ENCODE measurements at places on chromosomes 5 and 9.

GRCh38 chr9:93134740-93135444 lies 841 bp upstream of the NINJ1 start:
- no peak for DNase-seq

DNA sequence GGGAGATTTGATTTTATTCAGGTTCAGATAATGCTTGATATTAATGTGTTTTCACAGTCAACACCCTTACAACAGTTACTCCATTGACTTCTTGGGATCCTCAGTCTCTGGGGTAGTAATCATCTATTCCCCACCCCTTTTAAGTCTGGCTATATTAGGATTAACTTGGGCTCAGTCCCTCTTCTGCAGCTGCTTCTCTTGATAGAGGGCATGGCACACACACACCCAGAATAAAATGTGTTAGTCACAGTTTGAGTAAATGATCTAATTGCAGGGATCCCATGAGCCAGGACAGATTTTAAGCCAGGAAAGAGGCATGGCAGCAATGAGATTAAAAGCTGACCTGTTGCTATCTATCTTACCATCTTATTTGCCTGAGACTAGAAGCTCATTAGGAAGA lies 53.7 kb upstream of the VLDLR start:
- DNase-seq = no peak

GRCh38 chr9:137254624-137255447 lies at the start of gene NELFB:
Gene NELFB, plus strand, starts transcription at chr9:137255327.
- DNase-seq = peak; percentile 90

DNA sequence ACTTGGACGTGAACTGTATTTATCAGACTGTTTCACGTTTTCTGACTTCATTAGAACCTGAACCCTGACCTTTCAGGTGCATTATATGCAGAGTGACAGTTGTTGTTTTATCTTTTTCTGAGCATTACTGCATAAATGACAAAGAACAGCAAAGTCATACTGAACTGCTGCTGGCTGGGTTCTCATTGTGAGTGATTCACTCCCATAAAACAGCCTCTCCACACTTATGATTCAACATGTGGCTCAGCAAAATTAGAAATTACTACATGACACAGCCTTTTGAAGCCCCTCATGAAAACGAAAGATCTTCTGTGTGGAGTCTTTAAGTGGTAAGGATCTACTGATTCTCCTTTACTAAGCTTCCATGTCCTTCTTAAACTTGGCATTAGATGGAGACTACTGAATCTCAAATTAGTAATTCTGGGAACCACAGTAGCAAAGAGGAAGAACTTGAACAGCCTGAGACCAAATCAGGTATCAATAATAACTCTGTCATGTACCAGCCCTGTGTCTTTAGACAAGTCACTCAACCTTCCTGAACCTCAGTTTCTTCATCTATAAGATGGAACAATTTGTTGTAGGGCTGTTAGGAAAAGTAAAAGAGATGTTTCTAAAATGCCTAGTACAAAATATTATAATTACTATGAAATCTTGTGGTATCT lies 172.3 kb upstream of the GNA14 start:
- no peak for DNase-seq

DNA sequence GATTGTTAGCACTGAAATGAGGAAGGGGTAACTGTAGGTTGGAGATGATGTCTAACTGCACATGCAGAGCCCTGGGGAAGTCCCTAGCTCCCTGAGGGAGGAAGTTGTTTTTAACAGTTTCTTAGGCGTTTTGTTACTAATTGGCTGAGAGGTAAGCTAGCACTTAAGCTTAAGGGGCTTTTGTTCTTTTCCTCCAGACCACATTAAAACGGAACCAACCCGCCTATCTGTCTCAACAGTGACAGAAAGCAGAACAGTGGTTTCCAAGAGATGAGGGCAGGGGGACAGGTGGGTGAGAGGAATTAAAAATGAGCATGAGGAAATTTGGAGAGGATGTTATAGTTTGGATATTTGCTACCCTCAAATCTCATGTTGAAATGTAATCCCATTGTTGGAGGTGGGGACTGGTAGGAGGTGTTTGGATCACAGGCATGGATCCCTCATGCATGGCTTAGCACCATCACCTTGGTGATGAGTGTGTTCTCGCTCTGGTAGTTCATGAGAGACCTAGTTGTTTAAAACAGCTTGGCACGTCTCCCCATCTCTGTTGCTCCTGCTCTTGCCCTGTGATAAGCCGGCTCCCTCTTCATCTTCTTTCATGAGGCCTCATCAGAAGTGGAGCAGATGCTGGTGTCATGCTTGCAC lies 38.9 kb downstream of the LYRM7 start:
- DNase-seq = no peak

- DNase-seq = no peak
Observed at GRCh38 chr5:69530561-69531405, 29.2 kb upstream of the GTF2H2C start.

DNA sequence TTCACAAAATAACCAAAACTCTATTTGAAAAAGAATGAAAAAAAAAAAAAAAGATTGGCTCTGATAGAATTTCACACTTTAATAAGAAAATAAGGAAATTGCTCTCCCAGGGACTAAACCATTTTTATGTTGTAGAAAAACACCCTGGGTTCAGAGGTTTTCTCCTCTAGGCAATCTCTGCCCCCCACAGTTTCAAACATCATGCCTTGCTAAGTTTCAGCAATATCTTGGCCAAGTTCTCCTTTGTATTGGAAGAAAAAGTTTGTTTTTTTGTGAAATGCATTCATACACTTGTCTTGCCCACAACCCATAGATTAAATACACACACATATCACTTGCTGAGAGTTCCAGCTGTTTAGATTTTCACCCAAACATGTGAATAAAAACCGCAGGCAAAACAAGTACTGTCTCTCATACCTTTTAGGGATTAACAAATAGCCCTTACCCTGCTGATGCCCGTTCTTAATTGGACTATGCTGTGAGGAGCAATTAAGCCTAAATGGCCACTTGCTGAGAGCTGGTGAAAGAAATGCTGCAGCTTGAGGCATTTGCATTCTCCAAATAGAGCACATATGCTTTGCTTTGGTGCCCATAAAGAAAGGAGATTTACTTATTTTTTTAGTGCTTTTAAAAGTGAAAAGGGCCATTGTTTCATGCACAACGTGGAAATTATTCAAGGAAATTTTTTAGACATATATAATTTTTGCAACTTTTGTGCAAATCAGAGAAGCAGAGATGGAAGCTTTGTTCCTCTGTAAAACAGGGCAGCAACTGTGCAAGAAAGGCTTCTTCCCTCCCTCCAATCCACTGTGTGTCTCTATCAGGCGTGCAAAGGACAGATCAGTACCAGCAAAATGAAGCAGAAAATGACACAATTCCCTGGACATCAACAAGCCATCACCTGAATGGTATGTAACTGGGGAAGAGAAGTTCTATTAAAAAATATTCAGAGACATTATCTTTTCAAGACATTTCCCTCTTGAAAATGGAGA lies 262.4 kb upstream of the KIF2A start:
- no peak for DNase-seq

- DNase-seq = no peak
Observed at GRCh38 chr5:178637356-178638074, 10.7 kb upstream of the CLK4 start.

GRCh38 chr5:136399527-136399926 lies 34.2 kb upstream of the TRPC7 start:
- no peak for DNase-seq

DNA sequence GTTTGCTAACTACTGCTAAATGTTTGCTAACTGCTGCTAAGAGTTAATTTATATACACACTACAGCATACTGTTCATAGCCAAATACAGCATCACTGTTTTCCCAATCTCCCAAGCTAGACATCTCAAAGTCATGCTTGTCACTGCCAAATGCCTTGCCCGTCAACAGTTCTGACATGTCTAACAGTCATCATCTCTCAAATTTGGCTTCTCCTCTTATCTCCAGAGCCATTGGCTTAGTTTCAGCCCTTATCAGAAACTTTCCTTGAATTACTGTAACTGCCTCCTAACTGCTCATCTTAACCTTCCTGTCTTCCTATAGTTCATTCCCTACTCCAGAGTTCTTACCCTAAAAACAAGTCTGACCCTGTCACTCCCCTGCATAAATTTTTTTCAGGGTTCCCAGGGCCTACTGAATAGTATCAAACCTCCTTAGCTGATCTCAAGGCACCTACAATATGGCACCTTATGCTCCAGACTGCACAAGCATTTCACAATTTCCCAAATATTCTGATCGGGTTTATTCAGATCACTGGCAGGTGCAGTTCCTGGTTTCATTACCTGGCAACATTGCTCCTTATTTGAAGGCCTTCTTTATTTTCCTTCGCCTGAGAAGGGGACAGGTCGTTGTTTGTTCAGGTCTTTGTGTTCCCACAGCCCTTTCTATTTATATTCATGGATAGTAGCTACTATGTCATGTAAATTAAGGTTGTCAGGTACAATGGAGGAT lies 55.9 kb upstream of the ANKRD55 start:
- no peak for DNase-seq

- DNase-seq = no peak
Observed at GRCh38 chr5:117794847-117795246, 1193.5 kb downstream of the DTWD2 start.

GRCh38 chr5:89181546-89181945 lies 298.6 kb upstream of the MEF2C start:
- no peak for DNase-seq
